Esophagus muscularis mucosa (tissue), 4 donors: ENCODE measurements at places on chromosomes 1 and 21. TPM values are rescaled to one million over a fixed set of nuclear protein-coding genes. Genes with fewer than 3 reads are reported as not detected.

The NBPF6 gene
- total RNA-seq = not detected

- DNase-seq = no peak
- no peaks in the 10 kb centered on the region for H3K4me1 ChIP-seq
- no peaks in the 10 kb centered on the region for H3K27me3 ChIP-seq
Measured at GRCh38 chr21:36232641-36233040, 76.0 kb downstream of the DOP1B start.

The TRNP1 gene
- total RNA-seq = 33.6 TPM

DNA sequence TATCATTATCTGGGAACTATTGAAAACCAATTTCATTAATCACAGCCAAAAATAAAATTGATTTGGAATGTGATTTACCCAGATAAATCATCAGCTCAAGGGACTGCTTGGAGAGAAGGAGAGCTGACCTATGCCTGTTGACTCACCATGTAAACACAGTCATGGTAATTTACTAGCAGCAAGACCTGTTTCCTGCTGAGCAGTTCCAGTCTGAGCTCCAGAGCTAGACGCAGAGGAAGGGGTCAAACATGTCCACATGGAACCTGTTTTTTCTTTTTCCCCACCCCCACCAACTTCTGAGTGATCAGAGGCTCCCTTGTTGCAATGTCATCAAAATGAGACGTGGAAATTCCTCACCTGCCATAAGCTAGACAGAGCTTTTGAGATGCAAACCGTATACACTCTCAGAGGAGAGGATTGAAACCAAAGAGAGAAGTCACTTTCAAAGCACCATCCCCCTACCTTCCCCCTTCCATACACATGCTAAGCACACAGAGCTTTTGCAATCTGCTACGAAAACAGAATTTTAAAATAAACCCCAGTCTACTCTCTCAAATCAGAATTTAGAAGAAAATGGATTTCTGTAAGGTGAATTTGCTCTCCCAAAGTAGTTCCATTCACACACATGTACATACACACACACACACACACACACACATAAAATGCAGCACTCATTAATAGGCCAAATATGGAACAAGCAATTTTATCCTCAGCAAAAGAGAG is 55.9 kb upstream of the PTGFRN start:
- no peak overlapping the region for H3K4me3 ChIP-seq
- peaks cover 8% of the 10 kb centered on the region for H3K4me1 ChIP-seq
- H3K27me3 ChIP-seq = no peaks in the 10 kb centered on the region
- DNase-seq = no peak
- no peaks in the 10 kb centered on the region for H3K36me3 ChIP-seq

DNA sequence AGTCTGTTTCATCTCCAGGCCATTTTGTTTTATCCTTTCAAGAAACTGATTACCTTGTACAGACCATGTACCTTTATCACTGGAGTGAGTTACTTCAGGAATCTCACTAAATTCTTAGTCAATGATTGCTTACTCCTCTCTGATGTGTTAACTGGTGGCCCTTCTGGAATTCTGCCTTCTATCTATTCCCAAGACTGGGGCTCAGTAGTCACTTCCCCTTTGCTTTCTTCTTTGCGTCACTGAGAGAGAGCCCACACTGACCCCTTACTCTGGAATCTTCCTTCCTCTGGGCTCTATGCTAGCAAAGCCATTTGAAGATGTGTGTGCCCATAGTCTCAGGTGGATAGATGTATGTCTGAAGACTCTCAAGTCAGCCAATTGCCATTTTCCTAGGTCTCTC is 34.6 kb downstream of the XCL2 start:
- DNase-seq = no peak
- H3K4me1 ChIP-seq = no peaks in the 10 kb centered on the region
- no peak overlapping the region for H3K4me3 ChIP-seq
- no peaks in the 10 kb centered on the region for H3K36me3 ChIP-seq
- no peak overlapping the region for H3K27ac ChIP-seq

DNA sequence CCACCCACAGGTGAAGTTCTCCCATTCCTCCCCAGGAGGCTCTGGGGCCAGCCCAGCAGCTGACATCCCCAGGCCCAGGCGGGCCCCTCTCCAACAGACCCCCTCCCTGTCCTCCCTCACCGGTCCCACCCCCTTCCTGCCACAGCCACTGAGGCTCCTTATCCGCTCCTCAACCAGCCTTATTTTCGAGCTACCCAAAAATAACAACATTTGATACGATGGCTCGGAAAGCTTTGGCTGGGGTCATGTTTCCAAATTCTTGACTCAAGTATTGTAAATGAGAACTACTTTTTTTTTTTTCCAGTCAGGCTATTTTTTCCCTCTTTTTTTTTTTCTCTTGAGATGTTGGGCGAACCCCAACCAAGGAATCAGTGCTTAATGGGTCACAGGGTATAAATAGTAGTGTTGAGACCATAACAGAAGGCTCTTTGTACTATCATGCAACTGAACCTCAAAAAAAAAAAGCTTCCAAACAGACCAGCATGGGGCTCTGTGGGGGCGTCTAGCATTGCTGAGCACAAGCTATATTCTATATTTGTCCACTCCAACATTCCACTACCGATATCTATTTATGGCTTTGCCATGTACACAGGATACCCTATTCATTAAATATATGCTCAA is 27.2 kb downstream of the IRF2BP2 start:
- peak; percentile 70 for DNase-seq
- H3K36me3 ChIP-seq = no peaks in the 10 kb centered on the region
- H3K4me3 ChIP-seq = no peak overlapping the region
- H3K27me3 ChIP-seq = no peaks in the 10 kb centered on the region
- H3K4me1 ChIP-seq = peaks cover 52% of the 10 kb centered on the region

DNA sequence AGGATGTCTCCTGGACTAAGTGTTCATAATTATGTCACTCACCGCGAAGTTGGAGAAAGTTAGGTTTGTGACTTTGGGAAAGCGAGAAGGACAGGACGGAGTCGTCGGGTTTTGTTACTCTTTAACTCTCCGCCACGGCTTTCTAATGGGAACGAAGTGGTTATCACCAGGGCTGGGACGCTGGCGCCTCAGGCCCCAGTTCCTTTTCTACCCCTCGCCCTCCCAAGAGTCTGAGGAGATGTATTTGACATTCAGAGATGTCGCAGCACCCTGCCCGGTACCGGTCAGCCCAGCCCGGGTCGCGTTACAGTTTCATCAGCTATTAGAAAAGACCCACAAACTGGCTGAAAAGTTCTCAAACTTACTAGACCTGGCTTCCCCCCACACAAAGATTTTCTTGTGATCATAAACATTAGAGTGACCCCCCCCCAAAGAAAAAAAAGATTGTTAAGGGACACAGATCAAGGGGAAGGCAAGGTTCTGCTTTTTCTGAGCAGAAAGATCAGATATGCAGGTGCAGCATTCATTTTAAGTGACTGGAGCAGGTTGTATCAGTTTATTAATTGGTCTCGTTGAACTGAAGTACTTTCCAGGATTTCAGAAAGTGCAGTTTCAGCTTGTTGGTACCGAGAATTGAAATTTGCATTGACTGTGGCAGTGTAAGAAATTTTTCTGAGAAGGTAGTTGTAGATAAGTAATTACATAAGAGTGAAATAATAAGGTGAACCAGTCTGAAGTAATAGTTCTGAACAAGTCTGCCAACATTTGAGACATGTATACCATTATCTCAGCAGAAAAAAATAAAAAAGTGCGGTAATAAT is 859 bp upstream of the ZBTB18 start:
- DNase-seq = no peak
- peaks cover 59% of the 10 kb centered on the region for H3K4me1 ChIP-seq
- H3K27ac ChIP-seq = peak overlapping the region; percentile 94
- H3K4me3 ChIP-seq = peak overlapping the region; percentile 85

DNA sequence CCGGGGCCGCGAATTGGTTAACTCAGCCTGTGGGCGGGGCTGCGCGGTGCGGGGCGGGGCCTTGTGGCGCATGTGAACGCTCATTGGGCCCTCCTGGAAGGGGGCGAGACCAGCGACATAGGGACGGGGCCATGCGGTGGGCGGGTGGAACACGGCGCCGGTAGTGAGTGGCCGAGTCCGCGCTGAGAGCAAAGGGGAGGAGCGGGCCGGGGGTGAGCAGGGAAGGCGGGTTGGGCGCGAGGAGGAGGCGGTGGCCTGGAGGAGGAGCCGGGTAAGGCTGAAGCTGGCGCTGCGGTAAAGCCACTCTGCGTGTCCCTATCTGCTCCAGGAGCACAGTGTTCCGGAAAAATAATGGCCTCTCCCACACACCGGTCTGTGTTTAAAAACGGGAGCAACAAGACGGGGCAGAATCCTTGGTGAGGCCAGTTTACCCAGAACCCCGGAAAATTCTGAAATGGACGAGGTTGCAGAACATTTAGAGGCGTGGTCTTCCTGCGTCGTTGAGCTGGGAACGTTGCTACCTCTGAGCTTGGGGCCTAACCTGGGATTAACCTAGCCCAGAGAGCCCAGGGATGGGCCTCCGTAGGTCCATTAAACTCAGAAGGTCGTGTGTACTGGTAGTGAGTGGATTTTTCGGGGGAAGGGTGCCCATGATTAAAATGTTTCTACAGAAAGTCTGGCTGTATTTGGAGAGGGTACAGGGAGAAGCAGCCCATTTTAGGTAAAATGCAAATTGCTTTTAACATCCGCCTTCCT is 532 bp upstream of the CTNNBIP1 start:
- no peaks in the 10 kb centered on the region for H3K36me3 ChIP-seq
- peak; percentile 100 for DNase-seq
- H3K4me3 ChIP-seq = peak overlapping the region; percentile 60

DNA sequence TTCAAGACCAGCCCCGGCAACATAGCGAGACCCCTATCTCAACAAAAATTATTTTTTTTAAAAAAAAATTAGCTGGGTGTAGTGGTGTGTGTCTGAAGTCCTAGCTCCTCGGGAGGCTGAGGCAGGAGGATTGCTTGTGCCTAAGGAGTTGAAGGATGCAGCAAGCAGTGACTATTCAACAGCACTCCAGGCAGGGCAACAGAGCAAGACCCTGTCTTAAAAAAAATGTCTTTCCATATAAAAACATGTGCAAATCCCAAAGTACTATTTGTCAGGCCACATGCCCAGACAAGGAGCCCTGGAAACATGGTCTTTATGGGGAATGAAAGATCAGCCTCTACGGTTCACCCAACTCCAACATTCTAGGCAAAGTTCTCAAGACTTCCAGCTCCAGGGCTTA is 13.3 kb downstream of the IFFO2 start:
- peaks cover 100% of the 10 kb centered on the region for H3K4me1 ChIP-seq
- H3K27me3 ChIP-seq = no peaks in the 10 kb centered on the region
- H3K36me3 ChIP-seq = no peaks in the 10 kb centered on the region
- no peak for DNase-seq
- H3K27ac ChIP-seq = no peak overlapping the region

The OLFML3 gene
- 57.7 TPM for total RNA-seq

The RGS16 gene
- total RNA-seq = 2.5 TPM

- no peak overlapping the region for H3K4me3 ChIP-seq
- no peak overlapping the region for H3K27ac ChIP-seq
- H3K36me3 ChIP-seq = no peaks in the 10 kb centered on the region
- H3K27me3 ChIP-seq = no peaks in the 10 kb centered on the region
- no peak for DNase-seq
Measured at GRCh38 chr1:89815040-89815439, 5.8 kb upstream of the LRRC8D start.

GRCh38 chr1:196128835-196129234 is 479.4 kb downstream of the KCNT2 start:
- no peak overlapping the region for H3K27ac ChIP-seq
- no peak for DNase-seq
- H3K36me3 ChIP-seq = no peaks in the 10 kb centered on the region
- no peaks in the 10 kb centered on the region for H3K27me3 ChIP-seq

DNA sequence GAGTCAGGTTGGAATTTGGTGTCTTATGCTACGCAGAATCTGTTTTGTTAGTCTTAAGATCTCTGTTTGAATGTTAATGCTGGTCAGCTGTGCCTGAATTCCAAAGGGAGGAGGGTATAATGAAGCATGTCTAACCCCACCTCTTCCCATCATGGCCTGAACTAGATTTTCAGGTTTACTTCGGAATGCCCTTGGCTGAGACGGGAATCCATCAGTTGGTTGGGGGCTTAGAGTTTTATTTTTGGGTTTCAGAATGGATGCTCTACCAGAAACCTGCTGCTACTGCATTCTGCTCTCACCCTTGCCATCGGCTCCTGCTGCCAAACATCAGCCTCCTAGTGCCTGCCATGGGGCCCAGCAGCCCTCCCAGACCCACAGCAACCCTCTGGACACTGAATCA is 24.1 kb upstream of the ETV3 start:
- H3K27ac ChIP-seq = no peak overlapping the region
- no peaks in the 10 kb centered on the region for H3K36me3 ChIP-seq
- H3K27me3 ChIP-seq = peaks cover 13% of the 10 kb centered on the region
- H3K4me1 ChIP-seq = peaks cover 4% of the 10 kb centered on the region

DNA sequence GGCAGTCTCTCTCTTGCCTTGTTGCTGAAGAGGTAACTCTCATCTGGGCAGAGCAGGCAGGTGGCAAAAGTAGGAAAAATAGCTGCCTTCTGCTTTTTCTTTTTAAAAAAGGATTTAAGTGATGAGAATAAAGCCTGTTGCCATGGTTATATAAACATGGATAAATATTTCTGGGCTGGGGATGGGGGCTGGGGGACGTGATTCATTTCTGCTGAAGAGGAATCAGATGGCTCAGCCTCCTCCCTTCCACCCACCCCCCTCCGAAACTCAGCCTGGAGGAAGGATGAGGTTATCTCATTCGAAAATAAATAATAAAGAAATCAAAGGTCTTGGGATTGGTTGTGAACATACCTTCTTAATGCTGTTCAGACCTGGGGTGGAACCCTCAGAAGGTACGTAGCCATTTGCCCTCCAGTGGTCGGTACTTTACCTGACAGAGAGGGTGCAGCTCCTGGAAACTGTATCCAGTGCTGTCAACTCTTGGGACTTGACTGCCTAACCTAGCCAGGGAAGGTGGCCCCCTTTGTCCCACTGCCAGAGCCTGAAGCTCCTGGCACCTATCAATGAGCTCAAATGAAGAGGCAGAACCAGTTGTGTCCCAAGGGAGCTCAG is 3.8 kb upstream of the INKA2 start:
- H3K27me3 ChIP-seq = no peaks in the 10 kb centered on the region
- no peak overlapping the region for H3K27ac ChIP-seq
- H3K36me3 ChIP-seq = no peaks in the 10 kb centered on the region
- DNase-seq = no peak

The BCL10 gene
- 12.3 TPM for total RNA-seq

DNA sequence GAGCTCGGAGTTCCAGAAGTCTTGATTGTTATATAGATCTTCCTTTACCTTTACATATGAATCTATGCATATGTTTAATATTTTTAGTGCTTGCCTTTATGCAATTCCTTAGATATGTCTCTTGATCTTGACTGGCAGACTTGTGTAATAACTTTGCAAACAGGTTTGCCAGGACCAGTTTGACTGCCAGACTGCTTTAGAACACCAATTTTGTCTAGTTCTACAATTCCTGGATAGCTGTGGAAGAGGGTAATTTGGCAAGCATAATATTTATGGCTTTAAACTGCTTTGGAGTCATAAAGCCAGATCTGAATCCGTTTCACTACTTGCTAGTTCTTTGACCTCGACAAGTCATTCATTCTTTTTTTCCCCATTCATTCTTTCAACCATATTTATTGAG is 250.0 kb downstream of the FAF1 start:
- H3K36me3 ChIP-seq = no peaks in the 10 kb centered on the region
- no peak for DNase-seq
- peaks cover 6% of the 10 kb centered on the region for H3K4me1 ChIP-seq
- no peak overlapping the region for H3K27ac ChIP-seq

The IGSF3 gene
- total RNA-seq = 2.5 TPM

- peaks cover 37% of the 10 kb centered on the region for H3K27me3 ChIP-seq
- H3K36me3 ChIP-seq = no peaks in the 10 kb centered on the region
Measured at GRCh38 chr1:36532810-36533401, 50.2 kb upstream of the CSF3R start.

- no peaks in the 10 kb centered on the region for H3K27me3 ChIP-seq
- H3K4me3 ChIP-seq = no peak overlapping the region
- no peaks in the 10 kb centered on the region for H3K4me1 ChIP-seq
- no peak for DNase-seq
- H3K27ac ChIP-seq = no peak overlapping the region
- H3K36me3 ChIP-seq = no peaks in the 10 kb centered on the region
Measured at GRCh38 chr1:244789276-244789580, 46.2 kb upstream of the COX20 start.
